ENCODE measurements at places on chromosomes 1 and 21.

DNA sequence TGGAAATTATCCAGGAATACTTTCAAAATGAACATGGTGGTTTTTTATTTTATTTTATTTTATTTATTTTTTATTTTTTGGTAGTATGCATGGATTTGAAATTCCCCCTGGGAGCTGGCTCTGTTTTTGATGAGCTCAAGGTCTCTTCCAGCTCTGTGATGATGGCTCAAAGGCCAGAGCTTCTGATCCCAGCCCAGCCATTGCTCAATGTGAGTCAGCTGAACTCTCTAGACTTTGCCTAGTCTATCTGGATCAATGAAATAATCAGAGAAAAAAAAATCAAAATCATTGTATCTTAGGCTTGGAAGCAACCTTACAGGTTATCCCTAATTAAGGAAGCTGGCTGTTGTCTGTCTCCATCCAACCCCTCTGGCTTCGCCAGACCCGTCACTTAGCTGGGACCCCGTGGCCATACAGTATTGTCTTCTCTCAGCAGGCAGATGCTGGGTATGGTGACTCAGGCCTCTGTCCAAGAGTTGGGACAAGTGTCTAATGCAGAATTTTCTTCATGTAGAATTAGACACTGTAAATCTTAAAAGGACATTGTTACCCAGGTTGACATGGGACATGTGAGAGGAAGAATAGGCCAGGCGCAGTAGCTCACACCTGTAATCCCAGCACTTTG lies 90.2 kb upstream of the LPGAT1 start:
- no peak for DNase-seq

DNA sequence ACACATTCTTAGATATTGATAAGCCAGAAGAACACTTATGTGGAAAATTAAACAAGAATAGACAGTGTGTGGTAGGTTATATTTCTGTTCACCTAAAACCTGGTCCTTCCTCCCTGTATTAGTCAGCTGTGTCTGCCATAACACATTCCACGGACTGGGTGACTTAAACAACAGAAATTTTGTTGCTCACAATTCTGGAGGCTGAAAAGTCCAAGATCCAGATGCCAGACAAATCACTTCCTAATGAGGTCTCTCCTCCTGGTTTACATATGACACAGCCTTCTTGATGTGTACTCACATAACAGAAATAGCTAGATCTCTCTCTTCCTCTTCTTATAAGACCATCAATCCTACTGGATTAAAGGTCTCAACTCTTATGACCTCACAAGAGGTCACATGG lies 25.7 kb downstream of the JMJD4 start:
- no peak for DNase-seq

DNA sequence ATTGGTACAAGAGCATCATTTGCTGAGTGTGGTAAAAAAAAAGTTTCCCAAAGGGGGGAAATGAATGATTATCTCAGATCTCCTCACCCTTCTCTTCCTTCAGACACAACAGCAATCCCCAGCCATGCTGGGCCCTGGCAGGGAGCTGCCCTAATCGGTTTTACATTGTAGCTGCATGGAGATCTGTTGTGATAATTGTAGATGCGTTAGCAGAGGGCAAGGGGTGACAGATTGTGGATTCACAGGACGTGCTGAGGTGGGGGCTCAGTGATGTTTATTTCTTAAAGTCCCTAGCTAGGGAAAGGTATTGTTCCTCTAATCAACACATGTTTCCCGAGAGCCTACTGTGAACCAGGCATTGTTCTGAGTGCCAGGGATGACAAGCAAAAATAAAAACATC lies 304.1 kb downstream of the PBX1 start:
- DNase-seq = no peak

GRCh38 chr21:42513151-42513984 lies at the start of gene SLC37A1:
TSS of gene SLC37A1 (plus strand) at chr21:42513852. CDS start at chr21:42518455, 4,603 bp downstream.
- no peak for DNase-seq

- DNase-seq = peak; percentile 85
These were observed 139.9 kb downstream of the DHRS3 start for GRCh38 chr1:12477936-12478611.

- no peak for DNase-seq
These were observed 16.2 kb upstream of the FAAP20 start for GRCh38 chr1:2210786-2211185.

GRCh38 chr1:109640285-109640865 lies 15.5 kb upstream of the GSTM4 start:
- DNase-seq = peak; percentile 92

GRCh38 chr1:44524655-44525500 lies 119.8 kb downstream of the RNF220 start:
- no peak for DNase-seq

DNA sequence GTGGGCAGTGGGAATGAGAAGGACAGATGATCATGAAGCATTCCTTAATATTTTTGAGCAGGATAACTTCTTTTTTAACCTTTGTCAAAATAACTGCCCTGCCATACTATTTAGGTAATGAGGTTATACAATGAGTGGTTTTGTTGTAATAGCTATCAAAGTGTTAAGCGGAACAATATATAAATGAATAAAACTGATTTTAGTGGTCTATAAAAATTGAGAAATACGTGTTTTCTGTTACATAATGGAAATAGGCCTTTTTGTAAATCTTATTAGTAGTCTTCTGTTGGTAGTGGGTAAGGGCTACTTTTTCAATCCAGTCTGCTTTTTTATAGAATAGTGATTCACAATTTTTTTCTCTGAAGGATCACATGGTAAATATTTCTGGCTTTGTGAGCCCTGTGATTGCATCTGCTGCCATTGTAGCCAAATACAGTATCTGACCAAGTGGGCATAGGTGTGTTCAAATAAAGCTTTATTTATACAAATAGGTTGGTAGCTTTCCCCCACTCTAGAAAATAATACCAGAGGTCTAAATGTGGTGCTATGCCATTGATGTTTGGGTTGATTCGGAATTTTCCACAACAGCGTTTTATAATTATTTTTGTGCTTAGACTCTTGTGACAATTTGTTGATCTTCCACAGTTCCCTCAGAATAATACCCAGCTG lies 4.3 kb downstream of the NEK7 start:
- no peak for DNase-seq

DNA sequence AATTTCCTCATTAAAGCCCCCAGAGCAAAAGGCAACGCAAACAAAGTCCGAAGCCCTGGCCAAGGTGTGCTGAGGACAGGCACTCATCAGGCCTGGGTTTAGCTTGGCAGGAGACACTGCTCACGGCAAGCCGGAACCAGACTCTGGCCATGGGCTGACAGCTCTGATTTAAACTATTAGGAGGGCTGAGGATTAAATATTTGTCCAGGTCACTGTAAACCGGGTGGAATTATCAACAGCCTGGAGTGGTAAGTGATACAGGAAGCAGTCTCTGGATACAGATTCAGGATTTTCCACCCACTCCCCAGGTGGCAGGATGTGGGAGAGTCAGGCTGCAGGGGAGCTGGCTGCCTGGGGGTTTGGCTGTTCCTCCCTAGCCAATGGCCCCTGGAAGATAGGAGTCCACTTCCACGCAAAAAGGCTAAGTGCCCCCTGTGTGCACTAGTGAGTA lies 42.4 kb downstream of the SLC66A1 start:
- no peak for DNase-seq

GRCh38 chr1:178609015-178609414 lies 96.1 kb downstream of the TEX35 start:
- no peak for DNase-seq

- no peak for DNase-seq
These were observed 66.7 kb upstream of the ABCD3 start for GRCh38 chr1:94351481-94351880.

GRCh38 chr1:226988334-226988666 lies 48.2 kb downstream of the COQ8A start:
- no peak for DNase-seq

DNA sequence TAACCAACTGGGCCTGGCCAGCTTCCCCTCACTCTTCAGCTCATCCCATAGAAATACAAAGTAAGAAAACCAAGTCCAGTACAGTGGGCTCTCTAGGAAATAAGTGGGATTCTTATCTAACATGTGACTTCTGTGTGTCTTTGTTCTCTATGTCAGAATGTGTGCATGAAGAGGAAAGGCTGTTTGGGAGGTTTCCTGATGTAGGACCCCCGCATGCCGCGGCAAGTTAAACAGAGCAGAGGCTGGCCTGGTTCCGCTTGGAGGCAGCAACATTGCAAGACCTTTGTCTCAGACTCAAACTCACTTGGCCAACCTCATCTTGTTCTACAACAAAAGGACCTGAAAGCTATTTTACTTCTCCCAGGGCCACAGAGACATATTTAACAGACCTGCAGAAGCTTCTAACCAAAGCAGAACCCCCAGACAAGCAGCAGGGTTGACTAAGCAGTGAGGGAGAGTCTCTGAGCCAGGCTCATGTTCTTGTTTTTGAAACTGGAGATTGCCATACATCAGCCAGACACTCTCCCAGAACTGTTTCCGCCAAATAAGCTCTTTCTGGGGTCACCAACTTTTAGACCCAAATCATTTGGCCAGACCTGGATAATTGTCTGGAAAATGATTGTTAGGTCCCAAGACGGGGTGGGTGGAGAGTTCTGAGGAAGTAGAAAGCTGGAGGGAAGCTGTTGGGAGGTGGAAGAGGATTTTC lies 6.2 kb downstream of the MTARC2 start:
- no peak for DNase-seq

DNA sequence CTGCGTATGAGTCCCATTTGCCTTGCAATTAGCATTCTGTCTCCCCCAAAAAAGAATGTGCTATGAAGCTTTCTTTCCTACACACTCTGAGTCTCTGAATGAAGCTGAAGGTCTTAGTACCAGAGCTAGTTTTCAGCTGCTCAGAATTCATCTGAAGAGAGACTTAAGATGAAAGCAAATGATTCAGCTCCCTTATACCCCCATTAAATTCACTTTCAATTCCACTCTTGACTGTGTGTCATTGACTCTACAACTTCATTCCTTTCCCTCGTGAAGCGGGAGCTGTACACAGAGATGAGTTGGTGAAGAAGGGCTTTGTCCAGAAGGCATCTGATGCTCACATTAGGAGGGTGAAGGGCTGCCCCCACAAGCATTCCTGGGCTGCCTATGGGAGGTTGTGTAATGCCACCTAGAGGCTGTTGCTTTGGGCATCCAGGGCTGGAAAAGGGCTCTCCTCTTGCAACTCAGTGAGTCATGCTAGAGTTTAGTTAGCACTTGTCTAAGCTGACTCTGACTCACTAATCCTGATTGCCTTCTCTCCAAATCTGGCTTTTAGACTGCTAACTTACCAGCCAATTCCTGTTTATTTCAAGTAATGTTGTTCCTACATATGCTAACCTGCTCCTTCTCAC lies 1.8 kb downstream of the SPRR1B start:
- DNase-seq = no peak
